ENCODE measurements at places on chromosomes 4 and X.

- DNase-seq: no peak
Measured at GRCh38 chr4:139574641-139575040, 18.6 kb upstream of the SETD7 start.

DNA sequence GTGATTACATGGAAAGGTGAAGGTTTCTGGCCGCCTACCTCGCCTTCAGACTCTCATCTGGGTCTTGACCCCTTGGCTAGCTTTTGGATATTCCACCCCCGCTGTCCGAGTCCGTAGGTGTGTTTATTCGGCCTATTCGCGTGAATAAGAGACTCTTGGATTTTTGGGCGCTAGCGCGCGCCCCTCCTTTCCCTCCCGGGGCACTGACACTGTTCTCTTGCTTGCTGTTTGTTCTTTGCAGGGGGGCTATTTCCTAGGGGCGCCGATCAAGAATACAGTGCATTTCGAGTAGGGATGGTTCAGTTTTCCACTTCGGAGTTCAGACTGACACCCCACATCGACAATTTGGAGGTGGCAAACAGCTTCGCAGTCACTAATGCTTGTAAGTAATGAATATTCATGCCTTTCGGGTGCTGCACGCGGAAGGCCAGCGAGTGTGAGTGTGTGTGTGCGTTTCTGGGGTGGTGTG lies 932 bp downstream of the GRIA2 start:
- no peak for DNase-seq

DNA sequence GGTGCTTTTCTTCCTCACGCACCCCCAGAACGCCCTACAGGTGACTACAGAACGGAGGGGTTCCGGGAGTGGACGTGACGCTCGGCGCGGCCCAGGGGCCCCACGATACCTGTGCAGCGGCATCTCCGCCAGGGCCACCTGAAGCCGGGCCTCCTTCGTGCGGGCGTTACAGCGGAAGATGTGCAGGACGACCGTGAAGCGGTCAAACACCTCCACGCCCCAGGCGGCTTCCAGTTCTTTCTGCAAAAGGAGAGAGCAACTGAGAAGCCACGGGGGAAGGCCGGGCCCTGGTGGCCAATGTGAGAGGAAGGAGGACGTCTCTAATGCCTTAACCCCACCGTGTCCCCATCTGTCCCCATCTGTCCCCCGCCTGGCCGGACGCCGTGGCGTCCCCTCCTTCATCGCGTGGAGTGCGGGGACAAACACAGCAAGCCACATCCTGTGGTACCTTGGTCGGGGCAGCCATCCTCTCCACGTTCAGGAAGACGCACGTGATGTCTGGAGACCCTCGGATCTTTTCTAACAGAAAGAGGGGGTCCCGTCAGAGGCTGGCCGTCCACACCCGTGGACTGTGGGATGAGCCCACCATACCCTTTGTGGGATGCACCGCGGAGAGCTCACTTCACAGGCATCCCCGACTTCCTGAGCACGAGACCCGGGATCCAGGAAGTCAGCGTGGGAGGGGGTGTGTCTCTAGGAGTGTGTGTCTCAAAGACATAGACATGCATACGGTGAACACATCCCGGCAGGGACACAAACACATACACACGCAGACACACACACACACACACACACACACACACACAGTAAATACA lies 3.6 kb downstream of the GTPBP6 start:
- no peak for DNase-seq

- DNase-seq: no peak
Measured at GRCh38 chr4:88091378-88091777, 67.1 kb downstream of the ABCG2 start.

DNA sequence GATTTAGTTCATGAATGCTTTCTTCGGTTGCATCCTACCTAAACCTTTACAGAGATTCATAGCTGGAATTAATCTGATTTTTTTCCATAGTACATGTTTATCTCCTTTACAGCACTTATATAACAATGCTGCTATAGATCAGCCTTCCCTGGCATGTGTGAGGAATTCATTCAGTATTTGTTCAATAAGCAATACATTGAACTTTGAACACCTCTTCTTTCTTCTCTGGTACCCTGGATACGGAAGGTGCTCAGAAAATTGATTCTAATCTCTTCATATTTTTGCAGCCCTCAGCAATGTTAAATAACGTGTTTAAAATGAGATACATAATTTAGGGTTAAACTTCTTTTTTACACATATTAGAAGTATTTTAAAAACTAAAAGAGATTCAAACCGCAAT lies 467.4 kb downstream of the TRIML1 start:
- DNase-seq: no peak

- no peak for DNase-seq
Measured at GRCh38 chr4:19579608-19580007, 672.1 kb upstream of the SLIT2 start.

GRCh38 chrX:29044423-29045184 lies 457.4 kb downstream of the IL1RAPL1 start:
- DNase-seq: no peak

DNA sequence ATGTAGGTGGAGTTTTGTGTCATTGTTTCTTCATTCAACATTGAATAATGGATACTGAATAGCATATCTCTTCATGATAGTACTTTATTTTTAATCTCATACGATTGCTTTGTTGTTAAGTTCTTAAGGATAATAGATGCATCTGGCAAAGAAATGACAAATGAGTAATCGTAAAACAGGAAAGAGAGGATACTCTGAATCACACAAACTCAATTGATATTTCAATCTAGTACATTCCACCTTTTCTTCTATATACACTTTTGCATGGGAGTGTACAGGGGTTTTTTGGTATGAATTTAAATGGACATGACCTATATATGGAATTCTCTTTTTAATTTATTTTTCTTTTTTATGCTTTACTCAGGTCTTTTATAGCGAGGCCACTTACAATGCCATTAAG lies 186.9 kb upstream of the STK26 start:
- DNase-seq: no peak

DNA sequence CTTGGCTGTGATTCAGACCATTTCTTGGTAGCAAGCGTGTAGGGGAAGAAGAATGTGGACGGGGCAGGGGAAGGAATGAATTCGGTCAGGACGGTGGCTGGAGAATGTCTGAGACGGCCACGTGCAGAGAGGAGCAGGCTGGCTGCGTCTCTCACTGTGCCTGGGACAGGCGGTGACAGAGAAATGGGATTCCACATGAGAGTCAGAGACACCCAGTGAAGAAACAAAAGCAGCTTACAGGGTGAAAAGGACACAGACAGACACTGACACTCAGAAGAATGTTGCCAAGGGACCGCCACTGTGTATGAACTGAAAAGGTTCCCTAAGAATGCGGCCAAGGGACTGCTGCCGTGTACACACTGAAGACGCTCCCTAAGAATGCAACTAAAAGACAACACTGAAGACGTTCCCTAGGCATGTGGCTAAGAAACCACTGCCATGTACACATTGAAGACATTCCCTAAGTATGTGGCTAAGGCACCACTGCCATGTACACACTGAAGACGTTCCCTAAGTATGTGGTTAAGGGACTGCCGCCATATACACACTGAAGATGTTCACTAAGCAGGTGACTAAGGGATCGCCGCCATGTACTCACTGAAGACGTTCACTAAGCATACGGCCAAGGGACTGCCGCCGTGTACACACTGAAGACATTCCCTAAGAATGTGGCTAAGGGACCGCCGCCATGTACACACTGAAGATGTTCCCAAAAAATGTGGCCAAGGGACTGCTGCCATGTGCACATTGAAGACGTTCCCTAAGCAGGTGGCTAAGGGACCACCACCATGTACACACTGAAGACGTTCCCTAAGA lies 49.1 kb downstream of the DHRSX start:
- DNase-seq: no peak

- DNase-seq: no peak
Measured at GRCh38 chr4:31058656-31059055, 338.5 kb downstream of the PCDH7 start.

GRCh38 chr4:23884741-23885140 lies 5.1 kb downstream of the PPARGC1A start:
- no peak for DNase-seq

GRCh38 chrX:46218373-46218772 lies 326.8 kb downstream of the ZNF674 start:
- no peak for DNase-seq

DNA sequence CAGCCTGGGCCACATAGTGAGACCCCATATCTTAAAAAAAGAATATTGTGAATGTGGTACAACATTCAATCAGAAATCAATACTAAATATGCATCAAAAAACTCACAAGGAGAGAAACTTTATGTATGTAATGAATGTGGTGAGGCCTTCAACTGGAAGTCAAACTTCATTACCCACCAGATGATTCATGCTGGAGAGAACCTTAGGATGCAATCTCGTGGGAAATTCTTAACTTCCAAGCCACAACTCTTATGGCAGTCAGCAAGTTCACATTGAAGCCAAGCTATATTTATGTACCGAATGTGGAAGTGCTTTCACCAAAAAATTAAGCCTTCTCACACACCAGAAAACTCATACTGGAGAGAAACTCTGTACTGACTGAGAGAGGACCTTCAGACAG lies 84.5 kb upstream of the UXT start:
- no peak for DNase-seq

DNA sequence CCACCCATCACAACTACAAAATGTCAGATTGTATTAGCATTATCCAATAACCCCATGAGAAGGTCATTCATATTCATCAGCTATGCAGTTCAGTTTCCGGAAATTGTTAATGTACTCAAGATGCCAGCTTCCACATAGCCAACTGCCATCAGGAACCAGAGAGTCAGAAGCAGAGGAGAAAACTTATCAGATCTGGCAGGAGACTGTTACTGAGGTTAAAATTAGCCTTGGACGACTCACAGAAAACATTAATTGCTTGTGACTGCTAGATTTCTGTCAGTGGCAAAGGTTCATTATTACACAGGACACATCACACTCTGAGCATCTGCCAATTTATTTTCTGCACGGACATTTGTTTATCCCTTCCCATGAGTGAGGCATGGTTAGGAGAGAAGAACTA lies 352.8 kb downstream of the DHRSX start:
- DNase-seq: no peak

DNA sequence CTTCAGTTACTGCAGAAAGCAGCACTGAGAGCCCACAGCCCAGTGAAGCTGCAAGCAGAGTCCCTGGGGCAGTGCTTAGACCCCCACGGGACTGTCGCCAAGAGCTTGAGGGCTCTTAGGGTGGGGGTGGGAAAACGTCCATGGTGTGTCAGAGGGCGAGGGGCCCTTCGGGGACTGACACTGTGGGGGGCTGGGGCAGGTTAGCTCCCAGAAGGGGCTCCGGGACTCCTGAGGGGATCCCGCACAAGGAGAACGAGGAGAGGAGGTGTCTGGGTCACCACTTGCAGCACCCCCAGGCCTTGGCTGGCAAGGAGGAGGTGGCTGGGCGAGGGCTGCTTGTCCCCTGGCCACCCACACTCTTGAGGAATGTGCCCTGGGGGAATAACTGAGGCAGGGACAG lies 20.8 kb downstream of the NAT8L start:
- DNase-seq: no peak

GRCh38 chrX:150308532-150309157 lies 54.5 kb upstream of the MAMLD1 start:
- no peak for DNase-seq

- DNase-seq: no peak
Measured at GRCh38 chr4:109005523-109005922, 242.7 kb upstream of the ETNPPL start.

DNA sequence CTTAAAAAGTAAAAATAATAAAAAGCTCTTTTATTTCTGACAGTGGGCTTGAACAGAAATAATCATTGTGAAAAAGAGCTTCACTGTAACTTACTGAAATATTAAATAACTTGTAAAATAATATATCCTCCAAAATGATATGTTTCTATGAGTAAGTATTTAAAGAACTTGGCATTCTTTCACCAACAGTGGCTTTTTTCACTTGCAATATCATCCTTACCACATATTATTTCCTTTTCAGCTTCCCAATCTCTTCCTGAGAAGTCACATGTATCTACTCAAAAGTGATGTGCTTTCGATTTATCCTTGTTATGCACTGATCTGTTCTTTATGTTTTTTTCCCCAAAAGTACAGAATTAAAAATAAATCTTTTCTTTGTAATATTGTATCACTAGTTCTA lies 2.2 kb upstream of the PCDH18 start:
- no peak for DNase-seq

DNA sequence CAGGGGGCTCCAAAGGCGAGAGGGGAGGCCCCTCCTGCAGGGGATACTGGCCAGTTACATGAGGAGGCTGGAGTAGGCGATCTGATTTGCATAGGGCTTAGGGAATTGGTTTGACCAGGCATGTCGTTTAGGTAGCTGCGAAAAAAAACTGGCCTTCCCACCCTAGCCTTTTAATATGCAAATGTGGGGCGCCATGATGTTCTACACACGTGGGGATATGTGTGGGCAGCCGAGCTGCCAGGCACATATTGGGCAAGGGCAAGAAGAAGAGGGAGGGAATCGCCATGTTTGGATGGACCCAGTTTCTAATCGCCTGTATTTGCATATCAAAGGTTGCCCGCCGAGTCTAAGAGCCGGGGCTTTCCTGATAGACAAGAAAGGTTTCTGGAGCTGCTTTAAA lies 121.3 kb downstream of the PRKX start:
- no peak for DNase-seq

GRCh38 chrX:50799531-50799961 lies 14.4 kb downstream of the SHROOM4 start:
- DNase-seq: no peak

DNA sequence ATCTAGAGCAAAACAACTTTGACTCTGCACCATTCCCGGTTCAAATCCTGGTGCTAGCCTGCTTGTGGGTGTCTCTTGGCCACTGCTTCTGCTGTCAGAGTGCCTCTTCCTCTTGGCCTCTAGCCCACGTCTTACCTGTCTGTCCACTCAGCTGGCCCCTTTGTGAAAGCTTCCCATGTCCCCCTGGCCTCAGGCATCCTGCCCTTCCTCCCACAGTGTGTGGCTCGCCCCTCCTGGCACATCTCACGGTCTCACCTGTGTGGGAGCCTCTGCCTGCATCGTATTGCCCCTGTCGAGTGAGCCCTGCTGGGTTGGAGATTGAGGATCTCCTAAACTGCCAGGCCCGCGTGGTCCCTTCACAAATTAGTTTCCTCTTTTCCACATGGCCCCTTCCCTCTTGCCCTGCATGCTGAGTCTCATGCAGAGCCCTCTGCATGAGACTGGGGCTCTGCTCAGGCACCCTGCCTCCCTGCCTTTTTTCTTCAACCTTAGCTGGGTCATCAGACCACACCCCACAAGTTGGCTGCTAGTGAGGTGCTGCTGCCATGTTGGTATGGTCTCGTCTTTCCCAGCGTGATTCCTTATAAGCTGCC lies 53.7 kb upstream of the TADA2B start:
- DNase-seq: no peak

DNA sequence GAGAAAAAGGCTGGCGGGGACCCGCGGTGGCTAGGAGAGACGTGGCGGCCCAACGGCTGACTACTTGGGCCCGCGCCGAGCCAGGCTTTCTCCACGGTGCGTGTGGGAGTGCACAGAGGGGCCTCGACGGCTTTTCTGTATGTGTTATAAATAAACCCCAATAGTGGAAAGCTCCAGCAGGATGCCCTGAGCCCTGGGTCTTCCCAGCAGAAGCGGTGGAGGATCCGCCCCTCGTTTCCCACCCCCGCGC lies 268 bp upstream of the PRRG1 start:
- DNase-seq: no peak
